Trophoblast cell (in vitro differentiated cells and primary cell): ENCODE measurements at places on chromosomes 6 and 20.
A peak's percentile ranks its signal among the peaks of the same experiment; 100 is the strongest.

GRCh38 chr20:49747707-49748524 is 34.2 kb upstream of the B4GALT5 start:
- peaks cover 4% of the 10 kb centered on the region for H3K4me1 ChIP-seq
- H3K27ac ChIP-seq: peak overlapping the region; percentile 57
- H3K36me3 ChIP-seq: no peaks in the 10 kb centered on the region
- H3K27me3 ChIP-seq: no peaks in the 10 kb centered on the region
- no peak overlapping the region for H3K4me3 ChIP-seq

GRCh38 chr6:78465059-78465634 is 402.2 kb upstream of the IRAK1BP1 start:
- no peaks in the 10 kb centered on the region for H3K36me3 ChIP-seq
- H3K27ac ChIP-seq: no peak overlapping the region
- no peak overlapping the region for H3K4me3 ChIP-seq
- DNase-seq: no peak

DNA sequence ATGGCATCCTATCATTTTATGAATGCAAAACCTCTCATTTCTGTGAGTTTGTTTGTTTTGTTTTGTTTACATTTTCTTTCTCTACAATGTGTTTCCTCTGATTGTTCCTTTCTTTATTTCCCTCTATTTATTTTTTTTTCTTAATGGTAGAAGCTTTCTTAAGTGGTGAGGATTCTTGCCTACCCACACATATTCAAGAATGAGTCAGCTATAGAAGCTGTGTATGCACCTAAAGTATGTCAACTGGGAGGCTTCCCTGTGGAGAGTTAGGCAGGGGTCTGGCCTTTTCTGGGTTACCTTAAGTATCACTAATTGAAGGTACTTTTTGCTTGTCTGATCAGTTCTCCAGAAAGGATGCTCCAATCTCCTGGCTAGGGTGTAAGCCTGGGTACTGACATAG is 354.0 kb downstream of the ESR1 start:
- no peaks in the 10 kb centered on the region for H3K4me1 ChIP-seq
- no peaks in the 10 kb centered on the region for H3K36me3 ChIP-seq
- H3K27me3 ChIP-seq: no peaks in the 10 kb centered on the region
- no peak overlapping the region for H3K4me3 ChIP-seq
- H3K27ac ChIP-seq: no peak overlapping the region
- no peak for DNase-seq

GRCh38 chr6:16768477-16768830 is 7.2 kb upstream of the ATXN1 start:
- no peaks in the 10 kb centered on the region for H3K27me3 ChIP-seq
- H3K4me1 ChIP-seq: no peaks in the 10 kb centered on the region
- no peak overlapping the region for H3K4me3 ChIP-seq
- H3K27ac ChIP-seq: no peak overlapping the region
- H3K36me3 ChIP-seq: no peaks in the 10 kb centered on the region

DNA sequence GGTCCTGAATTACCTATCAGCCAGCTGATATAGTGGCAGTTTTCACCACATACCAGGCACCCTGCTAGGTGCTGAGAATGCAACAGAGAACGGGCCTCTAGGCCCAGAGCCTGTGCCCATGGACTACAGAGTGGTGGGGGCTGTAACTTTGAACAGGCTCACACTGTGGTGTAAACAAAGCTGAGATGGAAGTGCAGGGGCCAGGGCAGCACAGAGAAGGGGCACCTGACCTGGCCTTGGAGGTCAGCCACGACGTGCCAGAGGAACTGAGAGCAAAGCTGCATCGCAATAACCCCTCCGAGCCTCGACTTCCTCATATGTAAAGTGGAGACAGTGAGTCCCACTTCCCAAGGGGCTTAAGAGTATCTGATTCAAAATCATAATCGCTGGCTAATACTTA is 105.8 kb downstream of the MAFB start:
- DNase-seq: no peak
- no peak overlapping the region for H3K4me3 ChIP-seq
- no peak overlapping the region for H3K27ac ChIP-seq
- no peaks in the 10 kb centered on the region for H3K27me3 ChIP-seq
- H3K36me3 ChIP-seq: no peaks in the 10 kb centered on the region

DNA sequence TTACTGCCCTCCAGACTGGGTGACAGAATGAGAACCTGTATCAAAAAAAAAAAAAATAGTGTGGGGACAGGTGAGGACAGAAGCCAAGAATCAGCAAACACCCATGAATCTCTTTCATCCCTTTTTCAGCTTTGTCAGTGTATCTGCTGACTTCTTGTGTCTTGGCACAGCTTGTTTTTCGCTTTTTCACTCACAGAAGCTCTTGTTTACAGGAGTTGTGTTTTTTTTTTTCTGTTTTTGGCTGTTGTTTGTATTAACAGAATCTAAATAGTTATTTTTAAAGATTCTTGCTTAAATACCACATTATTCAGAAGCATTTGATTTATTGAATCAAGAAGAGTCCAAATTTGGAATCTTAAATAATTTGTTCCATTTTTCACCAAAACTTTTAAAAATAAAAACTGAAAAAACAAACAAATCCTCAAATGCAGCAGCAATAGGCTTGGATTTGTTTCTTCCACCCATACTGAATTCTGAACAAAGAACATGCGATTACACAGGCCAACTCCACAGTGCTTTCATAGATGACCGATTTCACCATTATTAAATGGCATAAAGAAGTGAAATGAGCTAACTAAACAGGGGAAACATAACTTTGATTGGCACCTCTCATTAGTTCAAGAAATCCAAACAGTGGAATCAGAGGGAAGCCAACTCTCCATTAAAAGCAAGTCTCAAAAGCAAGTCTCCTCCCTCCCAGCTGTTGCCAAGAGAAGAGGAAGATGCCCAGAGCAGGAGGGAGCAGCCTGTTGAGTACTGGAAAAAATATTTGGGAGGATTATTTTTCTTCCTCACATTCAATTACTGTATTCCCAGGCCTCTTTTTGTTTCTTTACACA is 27.2 kb upstream of the GPR63 start:
- H3K4me1 ChIP-seq: no peaks in the 10 kb centered on the region
- no peaks in the 10 kb centered on the region for H3K27me3 ChIP-seq
- DNase-seq: no peak
- no peak overlapping the region for H3K4me3 ChIP-seq
- H3K36me3 ChIP-seq: no peaks in the 10 kb centered on the region

DNA sequence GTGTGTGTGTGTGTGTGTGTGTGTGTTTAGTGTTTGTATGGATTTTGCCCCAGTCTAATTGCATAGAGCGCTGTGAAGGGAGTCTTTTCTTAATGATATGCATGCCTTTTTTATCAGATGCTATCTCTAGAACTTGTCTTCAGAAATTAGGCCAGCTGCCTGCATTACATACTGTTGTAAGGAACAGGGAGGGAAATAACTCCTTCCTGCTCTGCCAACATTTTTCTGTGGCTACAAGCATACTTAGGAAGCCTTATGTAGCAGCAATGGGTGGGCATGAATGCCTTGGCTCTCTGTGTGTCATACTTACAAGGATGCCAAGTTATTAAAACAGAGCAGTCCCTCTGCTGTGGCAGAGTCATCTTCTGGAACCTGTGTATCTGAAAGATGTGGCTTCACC is 8.0 kb upstream of the COL21A1 start:
- no peaks in the 10 kb centered on the region for H3K27me3 ChIP-seq
- DNase-seq: peak; percentile 72
- no peak overlapping the region for H3K27ac ChIP-seq
- H3K36me3 ChIP-seq: no peaks in the 10 kb centered on the region
- H3K4me1 ChIP-seq: no peaks in the 10 kb centered on the region
- H3K4me3 ChIP-seq: no peak overlapping the region

GRCh38 chr6:73943411-73943810 is 247.4 kb downstream of the CD109 start:
- no peaks in the 10 kb centered on the region for H3K36me3 ChIP-seq
- no peaks in the 10 kb centered on the region for H3K4me1 ChIP-seq
- no peak overlapping the region for H3K4me3 ChIP-seq

- no peak for DNase-seq
- H3K27me3 ChIP-seq: no peaks in the 10 kb centered on the region
- no peaks in the 10 kb centered on the region for H3K4me1 ChIP-seq
- no peak overlapping the region for H3K4me3 ChIP-seq
- no peaks in the 10 kb centered on the region for H3K36me3 ChIP-seq
- no peak overlapping the region for H3K27ac ChIP-seq
Measured at GRCh38 chr6:5274231-5274630, 12.9 kb downstream of the FARS2 start.
